ENCODE measurements at places on chromosomes 1 and 21. TPM values are rescaled to one million over a fixed set of nuclear protein-coding genes. Genes with fewer than 3 reads are reported as not detected.

Gene DIO1
- total RNA-seq: not detected

Gene SPRR2E
- total RNA-seq: not detected

GRCh38 chr1:12587981-12588640, 29.9 kb downstream of the DHRS3 start:
- DNase-seq: no peak

DNA sequence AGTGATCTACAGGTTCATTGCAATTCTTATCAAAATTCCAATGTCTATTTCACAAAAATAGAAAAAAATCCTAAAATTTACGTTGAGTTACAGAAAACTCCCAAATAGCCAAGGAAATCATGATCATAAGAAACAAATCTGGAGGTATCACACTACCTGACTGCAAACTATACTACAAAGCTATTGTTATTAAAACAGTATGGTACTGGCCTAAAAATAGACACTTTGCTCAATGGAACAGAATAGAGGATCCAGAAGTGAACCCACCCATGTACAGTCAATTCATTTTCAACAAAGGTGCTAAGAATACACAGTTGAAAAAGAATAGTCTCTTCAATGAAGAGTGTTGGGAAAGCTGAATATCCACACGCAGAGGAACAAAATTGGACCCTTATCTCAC, 30.2 kb downstream of the GBP2 start:
- DNase-seq: no peak

GRCh38 chr1:208254862-208255261, 10.7 kb upstream of the PLXNA2 start:
- DNase-seq: no peak

Gene UBL4B
- total RNA-seq: not detected
